Cardiac fibroblast (primary cell): ENCODE measurements at places on chromosomes 2 and 18.

DNA sequence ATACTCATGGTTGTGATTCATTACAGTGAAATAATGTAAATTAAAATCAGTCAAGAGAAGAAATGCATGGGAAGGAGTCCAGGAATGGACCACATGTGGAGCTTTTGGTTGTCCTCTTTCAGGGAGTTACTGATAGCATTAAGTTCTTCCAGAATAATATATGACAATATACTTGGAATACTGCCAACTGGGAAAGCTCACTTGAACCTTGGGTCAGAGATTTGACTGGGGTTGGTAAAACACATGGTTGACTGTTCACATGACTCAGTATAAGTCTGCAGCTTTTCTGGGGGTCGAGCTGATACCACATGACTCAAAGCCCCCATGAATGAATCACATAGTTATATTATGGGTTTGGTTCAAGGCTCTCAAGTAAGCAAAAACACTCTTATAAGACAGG, 1109.0 kb upstream of the CHAC2 start:
- DNase-seq: peak; percentile 87

DNA sequence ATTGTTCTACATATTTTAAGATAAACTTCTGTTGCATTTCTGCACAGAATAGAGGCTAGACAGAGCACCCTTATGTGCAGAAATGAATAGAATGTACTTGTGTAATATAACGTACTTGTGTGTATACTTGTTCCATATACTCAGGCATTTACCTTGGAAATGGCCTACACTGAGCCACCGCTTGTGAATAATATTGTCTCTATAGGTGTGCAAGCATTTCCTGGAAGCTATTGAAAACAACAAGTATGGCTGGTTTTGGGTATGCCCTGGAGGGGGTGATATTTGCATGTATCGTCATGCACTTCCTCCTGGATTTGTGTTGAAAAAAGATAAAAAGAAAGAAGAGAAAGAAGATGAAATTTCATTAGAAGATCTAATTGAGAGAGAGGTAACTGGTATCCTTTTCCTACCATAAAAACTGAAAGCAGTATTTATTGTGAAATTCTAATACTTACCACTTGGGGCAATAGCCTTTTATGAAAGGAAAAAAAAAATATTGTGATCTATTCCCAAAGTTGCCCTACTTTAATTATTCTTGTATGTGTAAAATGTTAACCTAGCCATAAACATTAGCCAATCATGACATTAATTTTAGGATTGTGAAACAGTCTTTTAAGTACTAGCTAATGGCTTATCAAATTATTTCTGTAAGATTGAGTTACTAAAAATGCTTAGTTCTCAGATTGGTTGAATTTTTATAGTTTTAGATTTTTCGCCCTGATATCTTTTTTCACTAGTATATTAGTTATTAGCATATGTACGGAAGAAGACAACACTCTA, 18.0 kb downstream of the ZC3H15 start:
- DNase-seq: peak; percentile 66

DNA sequence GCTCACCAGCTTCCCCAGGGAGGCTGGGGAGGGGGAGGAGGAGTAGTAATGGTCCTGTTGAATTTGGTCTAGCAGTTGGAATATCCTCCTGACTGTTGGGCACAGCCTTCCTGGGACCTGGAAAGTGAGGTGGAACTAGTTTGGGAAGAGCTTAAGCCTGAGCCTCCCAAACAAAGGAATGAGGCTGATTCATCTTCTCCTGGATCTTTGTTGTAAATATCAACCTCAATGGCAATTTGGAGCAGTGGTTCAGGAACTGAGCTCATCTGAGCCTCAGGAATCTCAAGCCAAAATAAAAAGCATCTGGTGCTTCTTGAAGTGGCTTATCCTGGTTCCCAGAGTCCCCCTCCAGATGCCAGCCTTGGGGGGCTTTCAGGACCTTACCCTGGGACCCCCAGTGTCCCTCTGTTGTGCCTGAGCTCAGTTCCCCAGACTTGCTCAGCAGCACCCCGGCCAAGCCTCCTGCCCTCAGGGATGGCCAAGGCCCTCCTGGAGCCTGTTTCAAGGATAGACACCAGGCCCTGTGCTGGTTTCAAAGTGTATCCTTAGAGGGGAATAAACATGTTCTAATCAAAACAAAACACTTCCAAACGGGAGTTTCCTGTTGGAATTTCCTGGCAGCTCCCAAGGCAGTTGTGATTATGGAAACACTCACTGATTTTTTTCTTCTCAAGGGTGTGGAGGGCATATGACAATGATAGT, 112.6 kb downstream of the DDX1 start:
- no peak for DNase-seq

DNA sequence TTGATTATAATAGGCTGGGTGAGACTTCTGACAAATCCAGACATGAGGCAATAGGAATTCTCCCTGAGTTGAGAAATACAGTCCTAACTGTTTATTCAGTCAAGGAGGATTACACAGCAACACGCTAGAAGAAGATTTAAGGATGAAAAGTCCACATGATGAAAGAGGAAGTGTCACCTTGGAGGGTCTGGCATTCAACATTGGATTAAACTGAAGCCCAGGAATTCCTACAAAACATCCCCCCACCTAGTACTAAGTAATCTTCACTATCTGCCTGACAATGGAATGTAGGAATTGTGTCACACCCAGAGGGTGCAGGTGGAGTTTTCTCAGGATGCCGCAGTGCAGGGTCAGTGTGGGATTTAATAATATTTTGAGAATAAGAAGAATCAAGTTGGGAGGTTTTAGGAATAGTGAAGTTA, 142.4 kb downstream of the SOCS6 start:
- DNase-seq: peak; percentile 47

DNA sequence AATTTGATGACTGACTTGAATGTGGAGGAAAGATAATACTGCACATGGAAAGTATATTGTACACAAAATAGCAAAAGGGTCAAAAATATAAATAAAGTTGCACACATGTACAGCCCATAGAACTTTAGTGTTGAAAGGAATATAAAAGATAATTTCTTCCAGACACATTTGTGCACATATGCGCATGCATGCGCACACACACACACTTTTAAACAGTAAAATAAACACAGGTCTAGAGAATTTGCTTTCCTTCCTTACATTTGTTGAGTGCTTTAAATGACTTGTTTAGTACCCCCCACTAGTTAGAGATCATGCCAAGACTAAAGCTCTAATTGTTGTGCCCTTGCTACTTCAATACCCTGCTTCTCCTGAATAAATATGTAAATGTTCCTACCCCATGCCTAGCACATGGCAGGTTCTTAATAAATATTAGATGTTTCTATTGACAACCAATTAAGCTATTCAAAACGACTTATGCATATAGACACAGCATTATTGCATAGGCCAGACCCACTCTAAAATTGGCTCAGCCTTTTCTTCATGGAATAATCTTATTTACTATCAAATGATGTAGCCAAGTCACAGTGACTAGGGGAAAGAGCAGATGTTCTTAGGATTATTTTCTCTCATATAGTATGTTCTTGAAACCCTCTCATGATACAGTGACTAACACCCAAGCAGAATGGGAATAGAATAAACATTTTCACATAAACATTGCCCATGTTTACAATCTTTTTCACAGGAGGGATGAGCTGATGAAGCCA, 165.5 kb upstream of the ACVR2A start:
- no peak for DNase-seq

DNA sequence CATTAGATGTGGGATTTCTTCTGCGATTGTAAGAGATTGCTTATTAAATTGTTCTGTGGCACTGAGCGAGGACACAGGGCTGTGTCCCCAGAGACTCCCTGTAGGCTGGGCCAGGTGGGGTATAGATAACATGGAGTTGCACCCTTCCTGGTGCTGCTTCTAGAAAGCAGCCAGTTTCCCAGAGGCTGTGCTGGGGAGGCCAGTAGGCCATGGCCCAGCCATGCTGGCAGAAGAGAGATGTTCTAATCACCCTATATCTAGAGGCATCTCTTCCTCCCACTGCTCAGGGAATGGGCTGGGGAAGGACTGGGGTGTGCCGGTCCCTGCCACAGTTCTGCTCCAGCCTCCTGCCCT, 66.9 kb downstream of the HS1BP3 start:
- no peak for DNase-seq

DNA sequence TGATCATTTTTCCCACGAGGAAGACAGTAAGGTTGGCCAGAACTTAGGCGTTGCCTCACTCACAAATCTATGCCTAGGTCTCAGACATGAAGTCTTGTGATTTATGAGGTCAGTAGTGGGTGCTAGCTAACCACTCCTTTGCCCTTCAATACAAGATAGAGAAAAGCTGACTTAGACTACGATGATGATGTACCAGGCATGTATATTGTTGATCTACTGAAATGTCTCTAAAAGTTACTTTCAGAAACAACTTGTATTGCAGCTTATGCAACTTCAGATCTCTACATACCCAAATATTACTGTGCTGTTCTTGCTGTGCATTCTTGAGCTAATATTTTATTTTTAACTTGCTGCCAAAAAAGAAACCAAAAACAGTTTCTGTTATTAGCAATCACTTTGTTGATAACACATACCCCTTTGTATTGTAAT, 30.6 kb downstream of the MAPRE2 start:
- DNase-seq: peak; percentile 67

GRCh38 chr2:77325395-77325794, 196.8 kb downstream of the LRRTM4 start:
- no peak for DNase-seq

DNA sequence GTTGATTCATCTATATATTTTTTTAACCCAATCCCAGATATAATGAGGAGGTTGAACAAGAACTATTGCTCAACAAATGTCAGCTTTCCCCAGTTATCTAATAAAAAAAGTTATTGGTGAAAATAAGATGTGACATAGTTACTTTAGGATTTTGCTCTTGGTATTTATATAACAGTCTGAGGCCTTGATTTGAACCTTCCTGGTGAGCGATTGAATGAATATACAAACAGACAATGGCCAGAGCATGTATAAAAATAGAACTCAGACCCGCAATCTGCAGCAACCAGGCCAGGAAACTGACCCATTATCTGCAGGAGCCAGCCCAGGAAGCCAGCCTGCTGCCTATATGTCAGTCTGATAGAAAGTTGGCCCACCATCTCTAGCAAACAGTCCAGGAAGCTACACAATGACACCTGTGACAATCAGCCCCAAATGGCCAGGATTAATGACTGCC, 81.6 kb downstream of the HS6ST1 start:
- DNase-seq: peak; percentile 31

DNA sequence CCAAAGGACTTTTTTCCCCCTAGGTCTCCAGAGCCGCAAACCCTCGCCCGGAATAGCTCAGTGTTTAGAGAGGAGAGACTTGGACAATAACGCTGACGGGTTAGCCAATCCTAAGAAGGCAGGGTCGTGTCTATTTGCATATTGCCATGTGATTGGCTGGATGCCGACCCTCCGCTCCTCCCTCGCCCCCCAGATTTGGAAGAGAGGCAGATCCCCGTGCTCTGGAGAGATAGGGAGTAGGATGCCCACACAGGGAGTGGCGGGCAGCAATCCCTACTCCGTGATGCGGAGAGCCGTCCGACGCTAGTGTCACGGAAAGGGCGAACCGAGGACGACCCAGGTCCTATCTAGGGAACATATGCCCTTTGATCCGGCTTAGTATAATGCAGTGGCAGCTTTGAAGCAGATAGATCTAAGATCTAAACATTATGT, 1.4 kb downstream of the WNT6 start:
- DNase-seq: peak; percentile 70

DNA sequence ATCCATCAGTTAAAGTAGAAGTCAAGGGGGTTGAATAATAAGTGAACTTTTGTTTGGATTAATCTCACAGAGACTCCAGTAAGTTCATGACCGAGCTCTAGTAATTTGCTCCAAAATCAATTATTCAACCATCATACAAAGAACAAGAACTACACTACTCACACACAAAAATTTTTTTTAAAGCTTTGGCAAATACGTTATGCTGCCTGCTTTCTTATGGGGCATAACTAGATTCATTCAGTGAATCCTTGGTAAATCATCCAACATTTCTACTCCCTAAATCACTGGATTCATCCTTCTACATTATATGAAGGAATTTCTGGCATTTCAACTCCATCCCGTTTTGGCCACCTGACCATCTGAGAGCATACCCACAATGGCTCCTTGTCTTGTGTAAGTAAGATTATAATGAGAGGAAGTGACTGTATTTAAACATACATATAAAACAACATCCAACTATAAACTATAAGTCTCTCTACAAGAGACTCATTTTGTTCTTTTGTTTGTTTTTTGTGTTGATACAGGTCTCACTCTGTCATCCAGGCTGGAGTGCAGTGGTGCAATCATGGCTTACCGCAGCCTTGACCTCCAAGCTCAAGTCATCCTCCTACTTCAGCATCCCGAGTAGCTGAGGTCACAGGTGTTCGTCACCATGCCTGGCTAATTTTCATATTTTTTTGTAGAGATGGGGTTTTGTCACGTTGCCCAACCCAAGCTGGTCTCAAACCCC, 144.2 kb upstream of the LRRTM4 start:
- no peak for DNase-seq

DNA sequence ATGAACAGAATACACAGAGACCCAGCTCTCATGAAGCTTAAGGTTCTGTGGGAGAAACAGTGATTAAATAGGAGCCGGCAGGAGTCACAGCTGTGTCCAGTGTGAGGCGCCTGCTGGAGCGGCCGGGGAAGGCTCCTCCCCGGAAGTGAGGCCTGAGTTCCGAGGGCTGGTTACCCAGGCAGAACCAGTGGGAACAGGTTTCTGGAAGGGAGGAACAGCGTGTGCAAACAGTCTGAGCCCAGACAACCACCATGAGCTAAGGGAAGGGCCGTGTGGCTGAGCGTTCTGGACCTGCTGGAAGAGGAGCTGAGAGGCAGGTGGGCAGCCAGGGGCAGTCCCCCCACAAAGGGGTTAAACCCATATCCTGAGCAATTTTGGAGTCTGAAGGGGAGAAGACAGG, 26.0 kb upstream of the NPAS2 start:
- DNase-seq: no peak

DNA sequence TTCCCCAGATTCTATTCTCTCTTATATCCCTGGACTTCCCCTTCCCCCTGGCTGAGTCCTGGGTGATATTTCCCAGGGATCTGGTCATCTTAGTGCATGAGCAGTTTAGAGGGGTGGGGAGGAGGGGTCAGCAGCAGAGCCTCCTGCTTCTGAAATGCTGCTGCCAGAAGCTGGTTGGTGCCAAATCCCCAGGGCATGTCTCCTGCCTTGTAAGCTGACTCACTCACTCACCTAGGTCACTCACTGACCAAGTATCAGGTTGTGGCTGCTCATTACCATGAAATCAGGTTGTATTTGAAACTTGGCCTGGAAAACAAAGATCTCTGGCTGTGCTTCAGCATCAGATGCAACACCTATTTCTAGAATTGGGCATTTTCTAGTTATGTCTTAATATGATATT, 14.3 kb downstream of the GPR39 start:
- DNase-seq: no peak

- no peak for DNase-seq
Observed at GRCh38 chr18:57502624-57503023, 67.5 kb downstream of the ONECUT2 start.

DNA sequence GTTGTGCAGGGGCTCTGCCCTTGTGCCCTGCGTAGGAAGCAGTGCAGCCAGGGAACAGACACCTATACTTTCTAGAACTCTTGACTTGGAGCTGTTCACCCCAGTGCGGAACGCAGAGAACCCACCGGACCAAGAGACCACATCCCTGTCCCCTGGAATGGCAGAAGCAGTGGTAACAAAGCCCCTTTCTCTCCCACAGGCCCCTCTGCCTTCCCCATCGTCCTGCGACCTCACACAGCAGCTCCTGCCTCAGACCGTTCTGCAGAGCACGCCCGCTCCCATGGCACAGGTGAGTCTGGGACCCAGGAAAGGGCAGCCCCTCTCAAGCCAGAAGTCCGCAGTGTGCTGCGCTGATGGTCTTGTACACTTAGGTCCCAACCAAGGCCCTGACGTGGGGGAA, 24.6 kb upstream of the RPL31 start:
- no peak for DNase-seq
